ENCODE measurements at places on chromosomes 2 and 18.
A peak's percentile ranks its signal among the peaks of the same experiment; 100 is the strongest.

- DNase-seq, result no peak
These were observed 21.7 kb downstream of the BIN1 start for GRCh38 chr2:127085317-127085681.

- DNase-seq, result peak; percentile 27
These were observed 144.5 kb downstream of the RAD51AP2 start for GRCh38 chr2:17373741-17374140.

DNA sequence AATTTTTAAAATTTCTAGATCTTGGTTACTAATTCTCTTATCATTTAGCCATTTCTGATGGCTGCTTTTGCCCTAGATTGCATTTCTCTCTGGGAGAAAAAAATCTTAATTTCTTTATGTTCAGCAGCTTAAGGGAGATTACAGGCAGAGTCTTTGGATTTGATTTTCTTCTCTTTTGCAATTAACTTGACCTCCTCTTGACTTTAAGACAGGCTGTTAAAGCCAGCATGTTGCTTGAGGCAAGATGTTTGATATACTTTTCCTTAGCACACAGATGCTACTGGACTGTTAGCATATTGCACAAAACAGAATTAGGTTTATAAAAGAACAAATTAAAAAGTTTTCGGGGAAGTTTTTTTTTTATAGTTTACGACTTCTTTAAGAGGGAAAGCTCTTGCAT is 50.0 kb downstream of the XRCC5 start:
- no peak for DNase-seq

GRCh38 chr2:207467716-207468347 is 61.9 kb upstream of the CREB1 start:
- peak; percentile 61 for DNase-seq

- DNase-seq, result no peak
These were observed 137.8 kb downstream of the PRKCE start for GRCh38 chr2:45789317-45789716.

DNA sequence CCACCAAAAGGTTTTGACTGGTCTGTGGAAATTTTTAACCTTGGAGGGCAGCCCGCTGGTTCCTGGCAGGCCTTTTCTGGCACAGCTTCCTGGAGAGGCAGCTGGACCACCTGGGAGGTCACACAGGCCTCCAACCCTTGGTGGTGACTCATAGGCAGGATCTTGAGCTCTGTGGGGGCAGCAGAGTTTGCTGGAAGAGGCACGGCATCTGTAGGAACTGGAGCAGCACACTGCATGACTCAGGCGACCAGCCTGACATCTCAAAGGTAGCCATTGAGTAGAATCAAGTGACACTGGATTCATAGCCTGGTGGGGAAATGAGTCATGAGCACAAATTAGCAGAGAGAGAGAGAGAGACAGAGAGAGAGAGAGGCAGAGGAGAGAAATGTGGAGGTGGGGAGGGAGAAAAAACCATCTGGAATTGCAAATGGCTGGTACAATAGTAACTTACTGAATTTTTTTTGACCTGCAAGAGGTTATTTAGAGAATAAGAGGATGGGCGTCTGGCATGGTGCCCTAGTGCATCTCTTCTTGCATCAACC is 57.4 kb downstream of the TRPM8 start:
- DNase-seq, result peak; percentile 87

GRCh38 chr2:48771241-48772014 is 15.9 kb upstream of the LHCGR start:
- DNase-seq, result no peak

All from stromal cell of bone marrow (primary cell).